ENCODE measurements at places on chromosomes 4 and X. TPM values are rescaled to one million over a fixed set of nuclear protein-coding genes. Genes with fewer than 3 reads are reported as not detected.

Gene MMRN1
- polyA plus RNA-seq: not detected

- H3K4me3 ChIP-seq: no peak overlapping the region
- no peaks in the 10 kb centered on the region for H3K36me3 ChIP-seq
- H3K27me3 ChIP-seq: no peaks in the 10 kb centered on the region
- no peak for DNase-seq
- no peaks in the 10 kb centered on the region for H3K4me1 ChIP-seq
Measured at GRCh38 chr4:165806613-165807012, 66.4 kb upstream of the TLL1 start.

GRCh38 chr4:57194068-57194611 is 84.0 kb upstream of the IGFBP7 start:
- H3K4me1 ChIP-seq: peaks cover 4% of the 10 kb centered on the region
- H3K27ac ChIP-seq: no peak overlapping the region
- DNase-seq: no peak
- H3K27me3 ChIP-seq: peaks cover 26% of the 10 kb centered on the region

Gene CYBB
- 0.47 TPM for polyA plus RNA-seq

DNA sequence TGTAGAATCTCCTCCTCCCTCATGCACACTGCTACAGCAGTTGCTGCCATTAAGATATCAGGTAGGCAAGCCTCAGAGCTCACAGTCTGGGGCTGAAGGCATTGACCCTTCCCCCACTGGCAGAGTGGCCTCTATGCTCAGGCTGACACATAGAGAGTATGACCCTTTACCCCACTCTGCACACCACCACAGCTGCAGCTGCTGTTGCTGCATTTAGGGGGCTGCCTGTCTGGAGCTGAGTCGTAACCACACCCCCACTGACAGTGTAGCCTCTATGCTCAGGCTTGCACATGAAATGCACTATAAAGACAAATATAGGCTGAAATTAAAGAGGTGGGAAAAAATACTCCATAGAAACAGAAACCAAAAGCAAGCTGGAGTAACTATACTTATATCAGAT is 289.3 kb upstream of the PABPC4L start:
- no peak overlapping the region for H3K4me3 ChIP-seq
- no peaks in the 10 kb centered on the region for H3K27me3 ChIP-seq
- no peak overlapping the region for H3K27ac ChIP-seq
- DNase-seq: no peak

Gene CFI
- polyA plus RNA-seq: not detected

DNA sequence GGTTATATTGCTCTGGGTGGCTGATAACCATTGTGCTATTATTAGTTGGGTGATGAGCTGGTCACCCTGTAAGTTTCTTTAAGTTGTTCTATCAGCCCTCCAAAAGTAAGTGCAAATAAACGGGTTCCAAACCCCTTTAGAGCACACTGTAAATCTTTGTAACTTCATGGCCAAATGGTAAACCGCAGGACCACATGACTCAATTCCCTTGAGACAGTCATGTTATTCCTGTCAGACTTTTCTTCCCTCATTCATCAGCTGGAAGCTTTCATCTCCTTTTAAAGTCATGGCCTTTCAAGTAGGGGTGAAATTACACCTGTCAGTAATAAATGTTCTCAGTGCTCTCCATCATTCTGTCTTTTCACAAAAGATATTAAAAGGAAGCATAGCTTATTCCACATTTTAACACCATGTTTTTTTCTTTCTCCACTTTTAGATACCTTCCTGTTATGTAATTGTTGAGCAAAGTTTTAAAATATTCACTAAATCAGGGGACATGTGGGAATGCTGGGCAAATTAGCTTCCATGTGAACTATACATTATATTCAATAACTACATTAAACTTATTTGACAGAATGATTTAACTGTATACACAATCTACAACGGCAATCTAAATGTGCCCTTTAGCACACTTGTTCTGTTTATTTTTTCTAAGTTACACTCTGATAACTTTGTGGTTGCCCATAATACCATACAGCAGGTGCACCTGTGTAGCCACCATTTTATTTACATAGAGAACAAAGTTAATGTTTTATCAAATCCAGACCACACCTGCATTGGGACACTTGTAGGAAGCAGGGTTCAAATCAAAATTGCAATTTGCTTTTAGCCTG is 275.5 kb downstream of the CFAP299 start:
- H3K36me3 ChIP-seq: no peaks in the 10 kb centered on the region
- H3K4me1 ChIP-seq: peaks cover 23% of the 10 kb centered on the region
- H3K27me3 ChIP-seq: no peaks in the 10 kb centered on the region
- H3K4me3 ChIP-seq: no peak overlapping the region
- no peak for DNase-seq
- no peak overlapping the region for H3K27ac ChIP-seq

Gene LIN54
- polyA plus RNA-seq: 9.4 TPM

Gene SLC10A6
- not detected for polyA plus RNA-seq

DNA sequence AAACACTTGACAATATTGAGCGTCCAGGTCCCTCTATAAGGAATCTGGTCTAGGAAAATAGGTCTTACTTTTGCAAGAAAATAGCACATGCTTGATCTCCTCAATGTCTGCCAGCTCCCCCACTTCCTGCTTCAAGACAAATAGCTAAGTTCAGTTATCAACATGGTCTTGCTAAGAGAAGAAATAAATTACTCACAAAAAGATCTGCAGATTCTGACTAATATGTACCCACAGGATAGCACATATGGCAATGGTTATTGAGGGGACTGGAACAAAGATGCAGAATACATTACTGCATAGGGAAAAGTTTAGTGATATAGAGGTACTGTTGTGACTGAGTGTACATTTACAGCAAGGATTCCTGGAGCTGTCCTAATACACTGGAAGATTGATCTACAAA is 457.5 kb upstream of the GRID2 start:
- no peaks in the 10 kb centered on the region for H3K27me3 ChIP-seq
- DNase-seq: no peak
- H3K27ac ChIP-seq: no peak overlapping the region
- no peaks in the 10 kb centered on the region for H3K36me3 ChIP-seq

Gene RS1
- not detected for polyA plus RNA-seq

DNA sequence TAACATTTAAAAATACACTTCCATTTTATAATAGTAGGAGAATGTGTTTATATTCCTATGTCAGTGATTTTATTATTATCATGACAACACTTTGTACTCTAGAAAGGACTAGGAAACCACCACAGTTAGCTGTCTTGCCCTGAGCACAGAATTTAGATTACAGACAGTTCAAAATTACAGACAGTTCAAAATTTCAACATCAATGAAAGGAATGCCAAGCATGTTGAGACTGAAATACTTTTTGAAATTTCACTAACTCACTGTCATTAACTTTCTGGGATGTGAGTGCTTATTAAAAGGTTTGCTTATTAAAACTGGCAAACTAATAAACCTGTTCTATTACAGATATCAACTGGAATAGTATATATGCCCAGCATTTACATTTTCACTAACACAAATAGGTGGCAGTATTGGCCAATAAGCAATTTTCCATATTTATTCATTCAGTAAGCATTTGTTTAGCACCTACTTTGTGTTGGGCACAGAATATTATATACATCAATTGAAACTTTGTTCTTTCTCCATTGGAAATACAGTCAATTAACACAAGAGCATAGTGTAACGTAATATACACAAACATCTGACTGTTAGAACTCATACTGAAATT is 179.4 kb downstream of the FBXW7 start:
- H3K4me1 ChIP-seq: peaks cover 29% of the 10 kb centered on the region
- H3K36me3 ChIP-seq: peaks cover 3% of the 10 kb centered on the region
- DNase-seq: no peak
- H3K27me3 ChIP-seq: no peaks in the 10 kb centered on the region
- H3K27ac ChIP-seq: no peak overlapping the region

DNA sequence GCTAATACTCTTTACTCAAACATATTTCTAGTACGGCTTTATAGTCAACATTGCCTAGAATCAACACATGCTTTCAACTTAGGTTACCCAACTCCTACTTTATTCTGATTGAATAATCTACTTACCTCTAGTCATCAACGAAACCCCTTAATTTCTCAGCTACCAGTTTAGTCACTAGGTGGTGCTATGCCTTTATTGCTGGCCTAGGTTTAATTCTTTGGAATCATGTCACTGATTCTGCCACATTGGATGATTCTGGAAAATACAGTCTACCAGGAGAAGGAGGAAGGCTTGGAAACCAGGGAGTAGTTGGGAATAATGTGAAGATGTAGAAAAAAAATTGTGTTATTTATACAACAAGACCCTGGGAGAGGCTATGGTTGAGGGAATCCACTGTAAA is 167.7 kb downstream of the DCAF12L2 start:
- H3K36me3 ChIP-seq: no peaks in the 10 kb centered on the region
- no peak overlapping the region for H3K27ac ChIP-seq
- H3K27me3 ChIP-seq: no peaks in the 10 kb centered on the region
- no peak overlapping the region for H3K4me3 ChIP-seq
- DNase-seq: no peak

DNA sequence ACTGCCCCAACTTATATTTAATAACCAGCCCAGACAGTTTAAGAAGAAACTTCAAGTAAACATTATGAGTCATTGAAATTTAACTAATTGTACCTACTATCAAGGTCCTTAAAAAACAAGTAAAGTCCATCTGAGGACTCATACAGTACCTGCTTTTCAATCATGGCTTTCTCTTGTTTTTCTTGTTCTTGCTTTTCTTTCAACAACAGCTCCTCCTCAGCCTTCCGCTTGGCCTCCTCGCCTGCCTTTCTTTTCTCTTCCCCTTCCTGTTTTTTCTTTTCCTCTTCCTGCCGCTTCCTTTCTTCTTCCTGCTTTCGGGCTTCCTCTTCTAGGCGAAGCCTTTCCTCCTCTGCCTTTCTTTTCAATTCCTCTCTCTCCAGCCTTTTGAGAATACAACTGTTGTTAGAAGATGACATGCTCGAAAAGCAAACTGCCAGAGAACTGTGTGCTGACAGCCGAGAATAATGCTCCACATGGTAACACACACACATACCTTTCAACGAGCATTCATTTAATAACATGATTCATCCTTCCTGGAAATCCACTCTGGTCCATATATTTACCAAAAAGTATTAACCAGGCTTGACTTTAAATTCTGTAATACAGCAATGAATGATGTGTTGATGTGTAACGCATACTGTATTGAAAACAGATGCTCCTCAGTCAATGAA is 25.2 kb upstream of the BCLAF3 start:
- no peak for DNase-seq
- H3K27me3 ChIP-seq: no peaks in the 10 kb centered on the region
- H3K4me3 ChIP-seq: no peak overlapping the region
- H3K36me3 ChIP-seq: peaks cover 47% of the 10 kb centered on the region
- H3K27ac ChIP-seq: no peak overlapping the region

Gene TEC
- 2.5 TPM for polyA plus RNA-seq

GRCh38 chr4:189374176-189374575 is 566.5 kb upstream of the FRG1 start:
- no peaks in the 10 kb centered on the region for H3K36me3 ChIP-seq
- no peak overlapping the region for H3K27ac ChIP-seq
- H3K4me3 ChIP-seq: no peak overlapping the region

GRCh38 chr4:175758050-175759024 is 53.7 kb downstream of the GPM6A start:
- H3K27ac ChIP-seq: no peak overlapping the region
- no peaks in the 10 kb centered on the region for H3K27me3 ChIP-seq

Gene MAGEA12
- not detected for polyA plus RNA-seq

Gene HS3ST1
- not detected for polyA plus RNA-seq

Gene MAGEA9B
- polyA plus RNA-seq: not detected

Gene CITED1
- polyA plus RNA-seq: not detected

- DNase-seq: no peak
- no peaks in the 10 kb centered on the region for H3K36me3 ChIP-seq
- H3K4me1 ChIP-seq: no peaks in the 10 kb centered on the region
- H3K27ac ChIP-seq: no peak overlapping the region
- no peaks in the 10 kb centered on the region for H3K27me3 ChIP-seq
Measured at GRCh38 chr4:157045507-157046127, 30.3 kb upstream of the GLRB start.

Gene FAM47C
- polyA plus RNA-seq: not detected

- no peak overlapping the region for H3K27ac ChIP-seq
- H3K4me1 ChIP-seq: no peaks in the 10 kb centered on the region
- no peak for DNase-seq
- no peaks in the 10 kb centered on the region for H3K36me3 ChIP-seq
Measured at GRCh38 chrX:44483965-44484606, 58.6 kb downstream of the FUNDC1 start.

Gene MAGEC1
- polyA plus RNA-seq: not detected

DNA sequence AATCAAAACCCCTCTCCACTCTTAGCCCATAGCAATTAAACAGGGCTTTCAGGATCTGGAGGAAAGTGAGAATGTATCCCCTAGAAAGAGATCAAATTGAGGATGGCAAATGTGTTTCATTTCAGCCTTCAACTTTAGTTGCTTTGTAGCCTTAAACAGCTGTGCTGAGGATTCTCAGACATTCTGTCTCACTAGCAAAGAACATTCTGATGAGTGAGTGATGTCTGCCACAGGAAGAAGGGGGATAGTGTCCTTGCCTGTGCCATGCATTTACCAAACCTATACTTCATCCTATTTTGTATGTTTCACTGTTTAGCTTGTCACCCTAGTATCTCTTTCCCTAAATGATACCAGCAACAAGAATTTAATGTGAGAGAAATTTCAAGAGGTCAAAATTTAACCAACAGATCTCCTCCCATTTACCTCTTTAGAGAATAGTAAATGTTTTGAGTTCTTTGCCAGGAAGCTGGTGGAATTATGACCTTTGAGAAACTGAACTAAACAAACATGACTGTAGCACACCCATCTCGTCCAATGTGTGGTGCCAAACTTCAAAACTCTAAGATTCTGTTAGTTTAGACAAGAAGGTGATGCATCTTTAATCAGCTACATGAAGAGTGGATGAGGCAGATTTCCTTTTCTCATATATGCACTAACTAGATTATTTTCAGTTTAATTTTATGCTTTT is 165.6 kb downstream of the PALLD start:
- no peaks in the 10 kb centered on the region for H3K4me1 ChIP-seq
- H3K4me3 ChIP-seq: no peak overlapping the region
- no peaks in the 10 kb centered on the region for H3K36me3 ChIP-seq
- DNase-seq: no peak
- H3K27ac ChIP-seq: no peak overlapping the region

DNA sequence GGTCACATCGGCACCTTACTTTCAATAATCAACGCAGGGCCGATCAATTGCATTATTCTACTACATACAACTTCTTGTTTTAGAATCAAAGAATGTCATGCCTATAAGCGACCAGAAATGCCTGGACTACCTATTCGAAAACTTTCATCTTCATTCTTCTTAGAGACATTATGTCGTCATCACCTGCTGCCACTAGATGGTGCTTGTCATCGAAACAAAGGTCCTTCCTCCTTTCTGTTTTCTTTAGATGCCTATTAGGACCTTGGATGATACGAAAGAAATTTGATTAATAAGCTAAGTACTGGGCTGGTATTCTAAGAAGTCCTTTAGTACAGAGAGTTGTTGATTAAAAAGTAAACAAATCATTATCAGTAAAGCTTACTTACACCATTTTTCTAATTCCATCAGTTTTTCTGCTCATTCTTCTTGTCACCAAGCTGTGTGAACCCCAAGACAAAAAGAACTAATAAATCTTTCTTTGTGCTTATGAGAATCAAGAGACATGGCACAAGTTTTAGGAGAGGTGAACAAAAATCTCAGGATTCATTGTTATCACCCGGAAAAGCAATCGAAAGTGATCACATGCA is 154.5 kb upstream of the SLC4A4 start:
- no peak overlapping the region for H3K27ac ChIP-seq
- no peaks in the 10 kb centered on the region for H3K36me3 ChIP-seq
- H3K4me1 ChIP-seq: peaks cover 24% of the 10 kb centered on the region
- DNase-seq: no peak
- no peak overlapping the region for H3K4me3 ChIP-seq
- H3K27me3 ChIP-seq: peaks cover 28% of the 10 kb centered on the region

- H3K27ac ChIP-seq: no peak overlapping the region
- no peaks in the 10 kb centered on the region for H3K4me1 ChIP-seq
- H3K36me3 ChIP-seq: no peaks in the 10 kb centered on the region
- H3K27me3 ChIP-seq: no peaks in the 10 kb centered on the region
- no peak for DNase-seq
Measured at GRCh38 chrX:9403374-9403773, 61.5 kb upstream of the TBL1X start.

Measured in naive thymus-derived CD8-positive, alpha-beta T cell (primary cell).